ENCODE measurements at places on chromosomes 7 and 10. TPM values are rescaled to one million over a fixed set of nuclear protein-coding genes. Genes with fewer than 3 reads are reported as not detected.

GRCh38 chr10:80509403-80510161, 28.1 kb upstream of the SH2D4B start:
- H3K27ac ChIP-seq = peak overlapping the region; percentile 62
- no peaks in the 10 kb centered on the region for H3K27me3 ChIP-seq
- peaks cover 44% of the 10 kb centered on the region for H3K4me1 ChIP-seq
- no peak overlapping the region for H3K4me3 ChIP-seq
- peaks cover 49% of the 10 kb centered on the region for H3K36me3 ChIP-seq
- DNase-seq = no peak

DNA sequence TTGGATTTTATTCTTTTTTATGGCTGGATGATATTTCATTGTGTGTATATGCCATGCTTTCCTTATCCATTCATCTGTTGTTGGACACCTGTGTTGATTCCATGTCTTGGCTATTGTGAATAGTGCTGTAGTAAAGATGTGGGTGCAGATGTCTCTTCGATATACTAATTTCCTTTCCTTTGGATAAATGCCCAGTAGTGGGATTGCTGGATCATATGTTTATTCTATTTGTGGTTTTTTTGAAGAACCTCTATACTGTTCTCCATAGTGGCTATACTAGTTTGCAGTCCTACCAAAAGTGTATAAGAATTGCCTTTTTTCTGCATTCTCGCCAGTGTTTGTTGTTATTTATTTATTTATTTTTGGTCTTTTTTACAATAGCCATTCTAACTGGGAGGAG, 159.8 kb downstream of the WNT2 start:
- H3K27ac ChIP-seq = no peak overlapping the region
- no peak for DNase-seq
- no peaks in the 10 kb centered on the region for H3K36me3 ChIP-seq
- H3K27me3 ChIP-seq = no peaks in the 10 kb centered on the region

The ACTR1A gene
- 104 TPM for total RNA-seq

DNA sequence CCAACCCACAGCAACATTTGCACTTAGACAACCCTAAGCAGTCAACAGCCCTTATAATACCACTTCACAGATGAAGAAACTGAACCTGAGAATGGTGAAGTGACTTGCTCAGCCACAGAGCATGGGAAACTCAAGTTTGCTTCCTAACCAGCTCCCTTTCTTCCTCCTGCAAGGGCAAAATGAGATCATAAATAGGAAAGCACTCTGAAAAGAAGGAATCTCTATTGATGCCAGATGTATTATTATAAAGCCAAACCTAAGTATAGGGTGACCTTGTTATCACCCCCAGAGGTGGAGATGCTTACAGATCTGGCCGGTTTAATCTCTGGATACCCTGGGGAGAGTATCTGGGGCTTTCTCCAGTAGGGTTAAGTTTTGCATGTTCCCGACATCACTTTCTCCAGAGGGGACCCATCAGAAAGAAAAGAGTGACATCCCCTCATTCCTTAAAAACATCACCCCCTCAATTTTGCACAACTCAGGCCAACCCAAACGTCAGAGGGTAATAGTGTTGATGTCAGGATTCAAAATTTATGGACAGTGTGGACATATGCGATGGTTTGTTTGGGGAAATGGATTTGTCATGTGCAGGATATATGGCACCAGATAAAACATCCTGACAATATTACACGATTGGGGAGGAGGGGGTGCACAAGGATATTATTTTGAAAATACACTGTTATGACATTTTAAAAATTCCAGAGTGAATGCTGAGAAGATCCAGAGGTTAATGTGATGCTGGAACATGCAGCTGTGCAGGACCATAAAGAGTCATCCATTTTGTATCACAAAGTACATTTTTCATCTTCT, 24.0 kb upstream of the XPNPEP1 start:
- no peak overlapping the region for H3K4me3 ChIP-seq
- no peaks in the 10 kb centered on the region for H3K27me3 ChIP-seq
- H3K36me3 ChIP-seq = no peaks in the 10 kb centered on the region
- no peak for DNase-seq
- peaks cover 15% of the 10 kb centered on the region for H3K4me1 ChIP-seq
- H3K27ac ChIP-seq = peak overlapping the region; percentile 52

The FAM13C gene
- total RNA-seq = 14.4 TPM

The EVX1 gene
- total RNA-seq = not detected

The ANKRD61 gene
- total RNA-seq = not detected

DNA sequence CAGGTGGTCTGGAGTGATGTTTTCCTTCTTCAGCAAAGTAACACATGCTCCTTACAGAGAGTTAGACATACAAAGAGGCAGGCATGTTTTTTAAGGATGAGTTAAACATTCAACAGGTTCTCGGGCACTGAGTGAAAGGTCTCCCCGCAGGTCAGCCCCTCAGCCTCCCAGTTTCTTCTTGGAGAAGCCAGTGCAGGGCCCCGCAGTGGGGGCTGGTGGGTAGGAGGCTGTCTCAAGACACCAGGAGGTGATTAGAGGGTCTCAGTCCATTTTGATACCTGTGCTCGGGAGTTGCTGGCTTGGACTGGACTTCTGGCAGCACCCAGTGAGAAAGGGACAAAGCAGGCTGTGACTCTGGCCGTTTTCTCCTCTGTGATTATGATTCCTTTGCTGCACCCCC, 78.6 kb upstream of the ZNF479 start:
- H3K4me1 ChIP-seq = no peaks in the 10 kb centered on the region
- no peaks in the 10 kb centered on the region for H3K36me3 ChIP-seq
- no peaks in the 10 kb centered on the region for H3K27me3 ChIP-seq
- H3K4me3 ChIP-seq = no peak overlapping the region
- no peak for DNase-seq
- H3K27ac ChIP-seq = no peak overlapping the region
